NCI-H1436 (cell line): ENCODE measurements at places on chromosomes 5 and 9.
A peak's percentile ranks its signal among the peaks of the same experiment; 100 is the strongest.

DNA sequence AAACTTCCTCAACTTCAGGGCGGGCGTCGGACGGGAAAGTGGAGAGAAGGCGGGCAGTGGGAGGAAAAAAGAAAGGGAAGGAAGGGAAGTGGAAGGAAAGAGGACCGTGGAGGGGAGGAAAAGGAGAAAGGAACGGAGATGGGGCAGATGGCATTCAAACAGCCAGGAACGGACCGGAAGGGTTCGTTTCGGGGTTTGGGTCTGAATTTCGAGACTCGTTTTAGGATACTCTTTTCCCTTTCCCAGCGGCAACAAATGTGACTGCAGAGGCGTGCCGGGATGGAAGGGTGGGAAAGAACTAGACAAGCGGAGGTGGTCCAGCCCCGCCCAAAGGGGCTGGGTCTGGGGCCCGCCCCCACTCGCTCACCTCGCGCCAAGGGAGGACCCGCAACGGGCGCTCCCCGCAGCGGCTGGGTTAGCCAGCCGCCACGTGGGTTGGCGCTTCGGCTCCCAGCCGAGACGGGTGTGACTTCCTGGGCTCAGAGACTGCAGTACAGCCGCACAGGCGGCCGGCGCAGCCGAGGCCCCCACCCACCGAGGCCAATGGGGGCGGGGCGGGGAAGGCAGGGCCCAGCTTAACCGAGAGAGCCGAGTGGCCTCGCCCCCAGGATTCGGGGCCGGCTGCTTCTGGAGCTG, 2.7 kb downstream of the VCAN start:
- DNase-seq, result peak; percentile 63

DNA sequence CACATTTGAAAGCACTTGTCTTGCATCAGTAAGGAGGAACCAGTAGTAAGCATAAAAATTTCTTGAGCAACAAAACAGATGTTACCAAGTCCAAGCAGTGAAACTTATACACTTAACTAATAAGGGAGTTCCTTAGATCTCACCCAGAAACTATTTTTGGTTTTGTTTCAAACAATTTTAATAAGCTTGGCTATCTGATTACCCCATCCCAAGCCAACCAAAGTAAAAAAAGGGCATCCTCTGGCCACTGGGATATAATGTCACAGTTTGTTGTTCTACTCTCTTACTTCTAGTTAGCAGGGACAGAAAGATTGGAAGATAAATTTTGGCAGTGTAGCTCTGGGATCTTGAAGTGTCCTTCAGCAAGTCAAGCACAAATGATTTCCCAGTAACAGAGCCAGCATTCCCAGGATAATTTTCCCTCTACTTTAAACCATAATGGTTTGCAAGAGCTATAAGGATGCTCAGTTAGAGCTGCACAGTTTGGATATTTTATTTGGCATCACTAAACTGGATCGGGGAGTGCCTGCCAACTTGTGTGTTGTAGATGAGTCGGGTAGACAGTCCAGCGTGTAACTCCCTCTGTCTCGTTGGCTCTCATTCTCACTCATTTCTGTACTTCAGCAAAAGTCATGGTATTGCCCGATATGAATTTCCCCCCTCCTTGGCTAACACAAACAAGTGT, 161.9 kb upstream of the HMHB1 start:
- no peak for DNase-seq

DNA sequence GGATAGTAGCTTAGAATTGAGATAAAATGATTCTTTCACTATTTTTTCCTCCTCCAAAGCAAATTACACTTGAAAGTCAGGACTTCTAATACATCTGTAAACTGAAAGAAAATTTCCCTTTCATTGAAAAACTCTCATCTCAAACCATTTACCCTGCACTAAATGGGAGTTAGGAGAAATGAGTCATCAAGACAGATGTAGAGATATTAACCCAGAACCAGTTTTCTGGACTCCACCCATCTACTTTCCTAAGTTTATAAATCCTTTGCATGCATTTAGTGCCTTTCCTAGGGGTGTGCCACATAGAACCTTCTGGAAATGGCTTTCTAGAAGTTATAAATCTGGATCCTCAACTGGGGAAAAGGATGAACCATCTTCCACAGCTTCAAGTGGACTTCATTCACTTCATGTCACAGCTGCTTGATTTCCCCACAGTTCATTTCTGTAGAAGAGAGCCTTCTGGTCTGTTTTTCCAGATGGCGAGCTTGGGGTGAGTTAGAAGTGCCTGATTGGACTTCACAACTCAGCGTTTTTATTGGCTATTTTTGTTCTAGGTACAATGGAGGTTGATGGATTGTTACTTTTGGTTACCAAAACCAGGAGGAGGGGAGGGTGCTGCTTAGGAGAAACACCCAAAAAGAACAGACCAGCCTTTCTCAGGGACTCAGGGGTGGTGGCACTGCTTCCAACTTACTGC, 72.5 kb upstream of the GPR151 start:
- DNase-seq, result no peak

DNA sequence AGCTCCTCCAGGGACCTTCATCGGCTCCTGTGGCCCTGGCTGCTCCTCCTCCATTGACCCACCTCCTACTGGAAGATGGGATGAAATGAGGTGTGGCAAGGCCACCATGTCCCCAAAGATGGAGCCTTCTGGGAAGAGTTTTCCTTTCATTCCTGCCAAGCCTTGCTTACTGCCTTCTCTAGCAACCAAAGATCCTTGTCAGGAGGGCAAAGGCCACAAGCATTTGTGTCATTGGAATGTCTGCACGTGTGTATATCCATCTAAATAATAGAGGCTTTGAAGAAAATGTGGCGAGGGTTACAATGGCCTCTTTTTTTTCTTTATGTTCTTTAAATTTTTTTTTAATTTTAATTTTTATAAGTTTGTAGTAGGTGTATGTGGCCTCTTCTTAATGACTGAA, 313.6 kb downstream of the ARHGEF28 start:
- DNase-seq, result no peak

- DNase-seq, result no peak
Measured at GRCh38 chr5:146920351-146920881, 41.9 kb upstream of the PPP2R2B start.

DNA sequence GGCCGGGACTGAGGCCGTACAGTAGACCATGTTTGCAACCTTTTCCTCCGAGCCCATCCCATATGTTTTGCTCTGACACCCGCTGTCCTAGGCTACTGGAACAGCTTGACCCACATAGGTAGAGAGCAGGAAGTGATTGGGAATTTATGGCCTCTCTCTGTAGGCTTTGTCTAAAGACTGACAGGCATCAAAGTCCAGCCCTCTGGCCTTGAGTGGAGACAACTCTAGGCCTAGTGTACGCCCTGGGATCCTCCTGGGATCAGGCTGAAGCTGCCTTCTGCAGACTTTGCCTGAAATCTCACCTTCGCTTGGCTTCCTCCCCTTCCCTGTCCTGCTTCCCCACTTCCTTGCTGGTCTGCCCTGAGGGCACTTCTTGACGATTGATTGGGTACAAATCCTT, 13.6 kb upstream of the AKNA start:
- no peak for DNase-seq

- DNase-seq, result no peak
Measured at GRCh38 chr5:164561933-164562872, 1056.8 kb downstream of the MAT2B start.

DNA sequence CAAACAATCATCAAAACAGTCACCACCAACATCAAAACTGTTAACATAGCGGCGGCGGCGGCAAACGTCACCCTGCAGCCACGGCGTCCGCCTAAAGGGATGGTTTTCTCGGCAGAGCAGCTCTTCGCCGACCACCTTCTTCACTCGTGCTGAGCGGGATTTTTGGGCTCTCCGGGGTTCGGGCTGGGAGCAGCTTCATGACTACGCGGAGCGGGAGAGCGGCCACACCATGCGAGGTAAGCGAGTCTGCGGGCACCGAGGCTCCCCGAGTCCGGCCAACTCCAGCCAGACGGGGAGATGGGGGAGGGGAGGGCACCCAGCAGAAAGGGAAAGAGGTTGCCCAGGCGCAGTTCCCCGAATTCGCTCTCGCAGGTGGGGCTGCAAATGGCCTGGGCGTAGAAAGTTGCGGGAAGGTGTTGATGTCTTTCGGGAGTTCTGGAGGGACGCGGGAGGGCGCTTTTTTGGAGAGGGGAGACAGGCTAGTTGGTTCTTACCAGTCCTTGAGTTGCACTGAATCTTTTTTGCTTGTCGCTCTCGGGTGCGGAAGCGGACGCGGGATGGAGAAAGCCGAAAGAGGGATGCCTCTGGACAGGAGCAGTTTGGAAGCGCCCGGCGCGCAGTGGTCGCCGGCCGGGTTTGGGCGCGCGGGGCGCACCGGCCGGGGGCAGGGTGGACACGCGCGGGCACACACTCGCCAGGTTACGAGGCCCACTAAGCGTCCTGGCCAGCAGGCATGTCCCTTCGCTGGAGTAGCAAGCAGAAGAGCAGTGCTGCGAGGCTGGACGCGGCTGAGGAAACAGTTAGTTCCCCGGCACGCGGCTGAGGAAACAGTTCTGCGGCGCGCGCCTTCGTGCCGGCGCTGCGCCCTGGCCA, 849 bp downstream of the RORB start:
- DNase-seq, result no peak

- peak; percentile 36 for DNase-seq
Measured at GRCh38 chr5:175478384-175479124, at the start of gene SFXN1. Gene SFXN1 (plus strand): TSS chr5:175478560. CDS start chr5:175492104, 13,544 bp downstream.

DNA sequence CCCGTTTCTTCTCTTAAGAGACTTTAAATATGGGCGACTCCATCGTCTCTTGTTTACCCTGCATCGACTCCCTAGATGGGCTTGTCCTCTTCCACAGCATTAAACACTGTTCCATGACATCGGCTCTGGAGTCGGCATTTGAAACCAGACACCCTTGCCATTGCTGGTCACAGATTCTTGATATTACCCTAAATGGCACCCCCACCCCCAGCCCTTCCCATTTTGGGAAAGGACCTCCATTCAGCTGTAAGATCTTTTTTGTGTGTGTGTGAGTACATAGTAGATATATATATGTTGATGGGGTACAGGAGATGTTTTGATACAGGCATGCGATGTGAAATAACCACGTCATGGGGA, 51.1 kb upstream of the SH3PXD2B start:
- no peak for DNase-seq

DNA sequence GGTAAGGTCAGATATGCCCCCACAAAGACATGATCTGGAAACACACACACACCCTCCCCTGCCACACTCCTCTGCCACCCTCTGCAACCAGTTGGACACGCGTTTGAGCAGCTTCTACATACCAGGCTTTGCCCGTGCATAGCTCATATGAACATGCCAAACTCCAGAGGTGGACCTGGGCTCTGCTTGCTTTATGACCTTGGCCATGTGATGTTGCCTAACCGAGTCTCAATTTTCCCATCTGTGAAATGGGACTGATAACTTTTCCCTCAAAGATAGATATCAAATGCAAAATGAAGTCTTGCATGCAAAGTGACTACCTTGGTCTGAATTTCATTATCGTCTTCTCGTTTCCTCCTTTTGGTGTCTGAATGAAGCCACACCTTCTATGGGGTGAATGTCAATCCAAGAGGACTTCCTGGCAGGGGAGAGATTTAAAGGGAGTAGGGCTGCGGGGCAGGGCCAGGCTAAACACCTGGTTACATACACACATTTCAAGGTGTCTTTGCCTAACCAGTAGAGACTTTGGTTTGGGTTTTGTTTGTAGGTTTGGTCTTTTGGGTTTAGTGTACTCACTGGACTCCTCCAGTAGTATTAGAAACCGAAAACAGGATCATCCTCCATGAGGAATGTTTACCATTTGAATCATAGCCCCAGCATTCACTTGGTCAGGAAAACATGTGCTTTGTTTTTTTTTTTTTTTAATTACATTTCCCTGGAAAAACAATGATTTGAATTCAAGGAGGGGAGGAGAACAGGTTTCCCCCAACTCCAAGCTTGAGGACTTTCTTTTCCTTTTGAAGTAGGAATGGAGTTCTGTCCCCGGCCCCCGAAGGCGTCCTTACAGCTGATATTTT, 63.2 kb downstream of the COL27A1 start:
- no peak for DNase-seq

DNA sequence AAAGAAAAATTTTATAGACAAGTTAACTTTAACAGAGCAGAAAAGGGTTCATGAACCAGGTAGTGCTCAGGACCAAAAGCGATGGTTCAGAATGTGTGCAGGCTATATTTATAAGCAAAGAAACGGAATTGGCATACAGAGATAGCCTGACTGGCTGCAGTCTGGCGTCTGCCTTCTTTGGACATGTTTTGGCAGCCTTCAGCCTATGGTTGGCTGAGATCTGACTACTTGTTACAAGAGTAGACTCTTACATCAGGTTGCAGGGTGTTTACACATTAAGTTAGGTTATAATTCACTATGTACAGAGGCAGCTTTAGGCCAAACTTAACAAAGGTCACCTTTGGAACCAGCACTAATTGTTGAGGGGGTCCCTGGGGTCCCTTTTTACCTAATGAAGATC, 7.0 kb downstream of the NOP16 start:
- no peak for DNase-seq

DNA sequence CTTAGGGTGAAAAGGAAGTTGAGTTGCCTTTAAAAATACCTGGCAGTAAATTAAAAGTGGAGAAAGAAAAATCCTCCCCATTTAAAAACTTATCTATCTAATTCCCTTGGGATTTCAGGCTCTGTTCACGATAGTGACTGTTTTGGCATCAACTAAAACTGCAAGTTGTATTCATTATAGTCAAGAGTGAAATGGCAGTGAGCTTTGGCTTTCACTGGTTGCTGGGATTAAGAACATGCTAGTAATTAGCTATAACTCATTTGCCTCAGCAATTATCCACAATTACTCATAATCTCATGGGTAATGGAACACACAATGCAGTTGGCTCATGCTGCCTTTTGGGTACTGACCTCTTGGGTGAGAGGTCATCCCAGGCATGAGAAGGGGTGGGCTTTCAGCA, 250.1 kb downstream of the GAS1 start:
- no peak for DNase-seq

DNA sequence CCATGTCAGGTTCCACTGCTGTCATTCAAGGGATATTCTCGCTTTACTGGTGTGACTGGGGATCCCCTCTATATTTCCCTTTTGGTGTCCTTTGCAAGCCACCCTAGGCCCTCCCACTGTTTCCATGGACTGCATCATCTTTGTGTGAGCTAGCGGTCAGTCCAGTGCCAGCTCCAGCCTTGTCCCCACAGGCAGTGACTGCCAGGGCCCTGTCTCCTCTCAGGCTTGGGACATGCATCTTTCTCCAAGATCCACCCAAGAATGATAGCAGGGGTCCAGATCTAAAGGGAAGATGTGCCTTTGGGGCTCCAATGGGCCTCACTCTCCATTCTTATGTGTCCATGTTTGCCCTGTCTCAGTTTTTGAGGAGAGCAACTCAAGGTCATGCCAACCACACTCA, 37.8 kb upstream of the NXNL2 start:
- DNase-seq, result no peak

DNA sequence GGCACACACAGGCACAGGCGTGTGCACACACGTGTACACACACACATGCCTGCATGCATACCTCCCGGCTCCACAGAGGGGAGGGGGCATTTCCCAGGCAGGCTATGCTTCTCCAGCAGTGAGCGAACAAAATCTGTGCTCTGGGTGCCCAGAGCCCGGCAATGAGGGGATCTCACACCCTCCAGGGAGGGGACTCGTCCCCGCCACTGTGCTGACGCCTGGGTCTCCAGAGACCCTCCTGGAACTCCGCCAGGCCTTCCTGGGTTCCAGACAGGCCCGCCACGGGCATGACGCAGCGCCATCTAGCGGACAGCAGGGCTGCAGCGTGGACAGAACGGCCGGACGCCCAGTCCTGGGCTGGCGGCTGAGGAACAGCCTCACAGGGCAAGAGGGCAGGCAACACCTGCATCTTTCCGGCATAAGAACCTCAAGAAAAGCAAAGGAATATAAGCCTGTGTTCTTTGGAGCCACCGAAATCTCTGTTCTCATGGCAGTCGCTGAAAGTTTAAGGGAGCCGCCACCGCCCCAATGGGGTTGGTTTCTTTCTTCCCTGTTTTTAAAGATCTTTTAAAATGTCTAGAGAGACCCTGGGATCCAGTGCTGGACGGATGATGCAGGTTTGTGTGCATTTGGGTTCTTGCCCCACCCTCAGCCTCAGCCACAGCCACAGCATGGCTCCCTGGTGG, 135.6 kb upstream of the PPP1R26 start:
- DNase-seq, result peak; percentile 81
